NB4 (cell line): ENCODE measurements at places on chromosomes 4 and X.

DNA sequence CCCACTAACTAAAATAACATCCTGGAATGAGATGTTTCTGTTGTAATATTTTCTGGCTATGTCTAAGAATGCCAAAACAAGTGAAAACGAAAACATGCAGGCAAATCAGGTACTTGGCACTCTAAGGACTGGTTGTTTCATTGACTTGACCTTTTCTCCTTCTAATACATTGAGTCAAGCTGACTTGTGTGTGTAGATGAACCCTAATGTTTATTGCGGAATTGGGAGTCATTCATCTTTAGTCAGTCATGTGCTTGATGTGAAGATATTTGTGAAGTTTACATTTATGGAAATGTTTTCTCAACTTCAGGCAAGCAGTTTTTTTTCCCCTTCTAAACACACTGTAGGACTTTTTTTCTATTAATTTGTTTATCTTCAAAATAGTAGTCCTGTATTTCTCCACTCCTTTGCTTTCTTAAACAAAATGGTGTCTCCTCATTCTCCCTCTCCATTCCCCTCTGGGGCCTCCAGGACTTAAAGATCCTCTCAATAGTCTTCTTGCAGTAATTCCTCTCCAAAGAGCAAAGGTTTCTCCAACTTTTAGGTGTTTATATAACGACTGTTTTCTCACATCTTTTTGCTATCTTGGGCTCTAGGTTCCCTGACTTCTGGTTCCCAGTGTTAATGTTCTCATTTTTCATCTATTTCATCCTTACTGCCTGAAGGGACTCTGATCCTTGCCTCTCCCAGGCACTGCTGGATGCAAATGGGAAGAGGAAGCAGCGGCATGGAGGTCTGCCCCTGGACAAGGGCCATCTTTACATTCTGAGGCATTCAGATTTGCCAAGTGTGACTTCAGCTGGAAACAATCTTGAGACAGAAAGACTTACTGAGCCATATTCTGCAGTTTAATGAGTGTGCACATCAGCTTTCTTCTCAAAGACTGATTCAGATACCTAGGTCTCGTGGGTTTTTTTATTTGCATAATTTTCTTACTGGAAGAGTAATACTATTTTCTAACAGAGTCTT lies 166.4 kb downstream of the ARHGAP6 start:
- DNase-seq: no peak

GRCh38 chr4:139628184-139629012 lies 37.2 kb upstream of the MGST2 start:
- DNase-seq: no peak

GRCh38 chr4:47720787-47721186 lies 117.1 kb downstream of the CORIN start:
- DNase-seq: peak; percentile 63

GRCh38 chr4:25938787-25939186 lies 24.8 kb downstream of the SMIM20 start:
- DNase-seq: peak; percentile 98

DNA sequence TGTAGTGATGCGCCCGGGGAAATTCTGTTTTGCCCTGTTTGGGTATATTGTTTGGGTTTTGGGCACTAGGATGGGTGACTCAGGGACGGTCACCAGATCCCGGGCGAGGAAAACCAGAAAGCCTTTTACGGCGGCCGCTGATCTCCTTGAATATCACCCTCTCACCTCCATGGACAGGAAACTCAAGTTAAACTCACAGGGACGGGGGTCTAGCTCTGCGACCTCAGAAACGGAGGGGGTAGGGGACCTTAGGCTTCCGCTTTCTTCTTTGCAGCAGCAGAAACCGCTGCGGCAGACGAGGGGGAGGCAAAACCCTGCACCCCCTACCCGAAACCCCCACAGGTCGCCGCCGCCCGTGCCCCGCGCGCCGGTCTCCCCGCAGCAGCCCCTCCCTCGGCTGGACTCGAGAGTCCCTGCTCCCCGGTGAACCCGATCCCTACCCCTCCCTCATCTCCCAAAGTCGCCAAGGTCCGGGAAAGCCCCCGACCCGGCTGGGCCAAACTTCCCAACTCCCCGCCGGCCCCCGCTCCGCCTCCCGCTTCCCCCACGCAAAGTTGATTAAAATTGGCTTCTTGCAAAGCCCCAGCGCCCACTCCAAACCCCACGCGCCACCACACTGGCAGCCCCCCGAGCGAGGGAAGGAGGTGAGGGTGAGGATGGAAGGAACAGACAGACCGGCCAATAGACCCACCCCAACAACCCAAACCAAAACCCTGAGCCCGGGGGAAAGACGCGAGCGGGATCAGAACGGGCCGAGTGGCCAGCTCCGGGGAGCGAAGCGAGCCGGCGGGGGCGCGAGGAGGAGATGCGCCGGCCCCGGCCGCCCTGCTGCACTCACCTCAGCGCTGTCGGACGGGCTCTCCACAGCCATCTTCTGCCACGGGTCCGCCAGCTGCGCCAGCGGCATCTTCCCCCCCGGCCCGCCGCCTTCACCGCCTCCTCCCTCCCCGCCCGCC lies 705 bp downstream of the RPS6KA3 start:
- peak; percentile 67 for DNase-seq

DNA sequence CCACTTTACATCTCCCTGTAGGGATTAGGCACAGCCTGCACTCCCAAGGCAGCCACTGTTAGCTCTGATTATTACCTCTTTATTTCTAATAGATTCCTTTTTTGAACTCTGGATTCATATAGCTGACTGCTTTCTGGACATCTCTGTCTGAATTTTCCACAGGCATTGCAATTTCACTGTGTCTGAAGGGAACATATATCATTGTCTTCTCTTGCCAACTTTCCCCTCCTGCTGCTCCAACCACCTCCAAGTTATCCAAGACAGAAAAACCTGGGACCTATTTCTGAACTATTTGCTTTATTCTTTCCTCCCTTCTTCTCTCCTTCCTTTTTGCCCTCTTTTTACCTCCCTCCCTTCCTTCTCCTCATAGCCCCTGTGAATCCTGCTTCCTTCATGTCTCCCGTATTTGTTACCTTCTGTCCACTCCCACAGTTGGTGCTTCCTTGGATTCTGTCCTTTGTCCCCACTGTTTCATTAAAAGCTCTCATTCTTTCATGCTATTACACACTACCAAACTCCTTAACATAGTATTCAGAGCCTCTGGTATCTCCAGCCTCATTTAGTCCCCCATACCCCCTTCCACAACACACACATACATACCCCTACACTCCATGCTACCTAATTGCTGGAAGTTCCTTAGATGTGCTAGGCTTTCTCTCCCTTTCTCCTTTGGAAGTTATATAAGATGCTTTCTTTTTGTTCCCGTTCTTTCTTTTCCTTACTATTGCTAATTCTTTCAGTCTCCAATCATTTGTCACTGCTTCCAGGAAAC lies 34.7 kb downstream of the FGF2 start:
- DNase-seq: no peak

DNA sequence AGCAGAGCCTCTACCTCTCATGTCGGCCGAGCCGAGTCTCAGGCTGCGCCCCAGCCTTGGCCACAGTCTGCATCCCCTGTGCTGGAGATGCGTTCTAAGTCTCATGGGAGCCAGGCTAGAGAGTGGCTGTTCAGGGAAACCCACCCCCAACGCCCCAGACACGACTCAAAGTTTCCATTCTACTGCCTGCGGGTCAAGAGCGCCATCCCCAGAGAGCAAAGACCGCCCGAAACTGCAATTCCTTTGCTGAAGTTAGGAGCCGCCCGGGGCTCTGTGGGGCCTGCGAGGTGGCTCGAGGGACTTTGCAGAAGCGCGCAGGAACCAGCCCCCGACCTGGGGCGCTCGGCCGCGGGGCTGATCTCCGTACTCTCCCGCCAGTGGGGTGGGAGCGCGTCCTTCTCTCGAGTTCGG lies 10.0 kb upstream of the ELF4 start:
- peak; percentile 85 for DNase-seq

- DNase-seq: peak; percentile 38
Measured at GRCh38 chr4:165096776-165097175, 15.9 kb downstream of the TMEM192 start.

DNA sequence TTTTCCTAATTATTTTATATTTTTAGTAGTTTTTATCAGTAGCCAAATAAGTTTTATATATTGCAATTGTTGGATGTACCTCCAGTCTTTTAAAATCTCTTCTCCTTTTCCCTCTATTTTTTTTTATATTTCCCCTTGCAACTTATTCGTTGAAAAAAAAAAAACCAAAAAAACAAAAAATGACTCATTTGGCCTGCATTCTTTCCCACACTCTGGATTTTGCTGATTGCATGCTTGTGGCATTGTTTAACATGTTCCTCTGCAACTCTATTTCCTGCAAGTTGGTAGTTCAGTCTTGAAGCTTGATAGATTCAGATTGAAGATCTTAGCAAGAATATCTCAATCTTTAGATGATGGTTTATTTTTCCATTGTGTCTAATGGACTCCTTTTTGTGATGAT lies 260.6 kb upstream of the BOD1L1 start:
- DNase-seq: no peak

- peak; percentile 77 for DNase-seq
Measured at GRCh38 chr4:38856046-38856445, 571 bp downstream of the TLR6 start.

- no peak for DNase-seq
Measured at GRCh38 chr4:176896211-176896610, 103.5 kb upstream of the VEGFC start.

GRCh38 chr4:151468715-151469696 lies 60.0 kb downstream of the FHIP1A start:
- no peak for DNase-seq

GRCh38 chr4:4627111-4627510 lies 85.3 kb upstream of the STX18 start:
- no peak for DNase-seq

DNA sequence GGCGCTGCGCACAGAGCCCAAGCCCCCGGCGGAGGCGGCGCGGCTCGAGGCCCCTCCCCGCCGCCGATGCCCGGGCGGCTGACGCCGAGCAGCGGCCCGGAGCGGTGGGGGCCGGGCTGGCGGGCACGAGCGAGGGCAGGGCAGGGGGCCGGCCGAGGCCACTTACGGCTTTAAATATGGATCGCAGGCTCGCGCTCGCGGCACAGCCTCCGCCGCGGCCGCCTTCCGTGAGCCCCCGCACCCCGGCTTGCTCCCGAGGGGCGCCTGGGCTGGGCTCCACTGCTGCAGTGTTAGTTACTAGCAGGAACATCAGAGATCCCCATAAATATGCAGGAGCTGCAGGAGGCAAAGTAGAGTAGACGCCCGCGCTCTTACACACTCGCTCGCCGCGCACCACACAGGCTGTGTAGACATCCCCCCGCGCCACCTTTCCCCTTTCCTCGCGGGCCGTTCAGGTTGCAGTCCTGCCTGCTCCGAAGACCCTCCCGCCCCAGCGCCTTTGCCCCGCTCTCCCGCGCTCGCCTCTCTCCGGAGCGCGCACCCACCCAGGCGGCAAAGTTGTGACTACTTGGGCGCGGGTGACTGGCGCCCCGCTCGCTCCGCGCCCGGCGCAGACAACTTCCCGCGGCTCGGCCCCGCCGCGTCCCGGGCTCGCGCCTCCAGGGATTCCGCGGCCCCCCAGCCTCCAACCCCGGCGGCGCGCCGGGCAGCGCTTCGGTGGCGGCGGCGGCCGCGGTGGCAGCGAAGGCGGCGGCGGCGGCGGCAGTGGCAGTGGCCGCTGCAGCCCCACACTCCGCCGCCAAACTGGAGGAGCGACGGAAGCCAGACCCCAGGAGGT lies 152.0 kb upstream of the SLC4A4 start:
- DNase-seq: no peak

- DNase-seq: peak; percentile 17
Measured at GRCh38 chr4:139692309-139693012, 26.8 kb downstream of the MGST2 start.

DNA sequence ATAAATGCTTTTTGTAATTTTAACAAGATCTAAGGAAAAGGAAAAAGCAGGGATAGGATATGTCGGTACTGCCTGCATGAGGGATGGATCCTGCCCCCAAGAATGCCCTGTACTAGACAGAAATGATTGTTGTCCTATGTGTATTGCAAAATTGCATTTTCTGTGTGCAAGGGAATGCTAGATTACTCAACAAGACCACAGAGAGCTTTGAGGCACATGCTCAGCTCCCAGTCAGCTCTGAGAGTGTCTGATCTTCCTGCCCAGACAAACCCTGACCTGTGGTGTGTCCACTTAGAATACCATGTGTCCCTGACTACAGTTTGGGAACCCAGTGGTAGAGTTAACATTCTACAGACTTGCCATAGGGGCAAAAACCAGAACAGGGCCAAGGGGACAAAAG lies 129.2 kb upstream of the PAK3 start:
- peak; percentile 64 for DNase-seq

- DNase-seq: no peak
Measured at GRCh38 chrX:155333544-155334100, 792 bp downstream of the CLIC2 start.

DNA sequence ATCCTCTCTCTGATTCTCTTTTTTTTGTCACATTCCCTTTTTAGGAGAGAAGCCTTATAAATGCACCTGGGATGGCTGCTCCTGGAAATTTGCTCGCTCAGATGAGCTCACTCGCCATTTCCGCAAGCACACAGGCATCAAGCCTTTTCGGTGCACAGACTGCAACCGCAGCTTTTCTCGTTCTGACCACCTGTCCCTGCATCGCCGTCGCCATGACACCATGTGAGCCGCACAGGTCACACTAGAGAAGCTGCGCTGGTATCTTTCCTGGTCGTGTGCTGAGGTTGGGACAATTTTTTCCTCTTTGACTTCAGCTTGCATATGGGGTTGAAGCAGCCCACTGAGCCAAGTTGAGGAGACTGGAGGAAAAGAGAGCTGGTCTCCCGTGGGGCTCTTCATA lies 52.1 kb downstream of the KLF8 start:
- no peak for DNase-seq

DNA sequence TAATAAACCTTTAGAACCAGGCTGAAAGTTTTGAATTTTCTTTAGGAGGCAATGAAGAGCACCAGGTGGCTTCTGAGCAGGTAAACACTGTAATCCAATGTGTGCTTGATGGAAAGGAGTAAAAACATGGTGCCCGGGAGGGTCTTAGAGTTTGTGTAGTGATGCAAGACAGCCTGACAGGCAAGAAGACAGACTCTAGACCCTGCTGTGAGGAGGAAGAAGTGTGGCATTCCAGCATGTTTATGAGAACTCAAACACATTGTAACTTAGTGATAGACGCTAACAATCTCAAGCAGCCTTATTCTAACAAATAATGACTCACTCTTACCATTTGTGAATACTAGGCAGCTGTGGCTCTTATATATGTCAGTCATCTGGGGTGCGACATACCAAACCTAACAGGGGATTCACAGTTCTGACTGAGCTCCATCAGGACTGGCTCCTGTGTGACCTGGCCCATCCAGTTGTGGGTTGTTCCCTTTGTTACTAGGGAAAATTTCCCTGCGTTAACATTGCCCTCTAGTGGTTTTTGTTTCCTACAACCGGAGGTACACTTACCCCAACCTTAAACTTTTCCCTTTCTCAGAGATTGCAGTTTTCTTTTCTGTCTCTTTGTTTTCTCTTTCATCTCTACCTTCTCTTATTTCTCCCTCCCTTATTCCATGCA lies 53.8 kb downstream of the VSIG4 start:
- DNase-seq: peak; percentile 91

GRCh38 chr4:27360790-27361267 lies 500.2 kb downstream of the STIM2 start:
- no peak for DNase-seq

GRCh38 chr4:3431446-3431993 lies 10.2 kb upstream of the HGFAC start:
- DNase-seq: no peak
